ENCODE measurements at places on chromosomes 6 and 20.
A peak's percentile ranks its signal among the peaks of the same experiment; 100 is the strongest.

DNA sequence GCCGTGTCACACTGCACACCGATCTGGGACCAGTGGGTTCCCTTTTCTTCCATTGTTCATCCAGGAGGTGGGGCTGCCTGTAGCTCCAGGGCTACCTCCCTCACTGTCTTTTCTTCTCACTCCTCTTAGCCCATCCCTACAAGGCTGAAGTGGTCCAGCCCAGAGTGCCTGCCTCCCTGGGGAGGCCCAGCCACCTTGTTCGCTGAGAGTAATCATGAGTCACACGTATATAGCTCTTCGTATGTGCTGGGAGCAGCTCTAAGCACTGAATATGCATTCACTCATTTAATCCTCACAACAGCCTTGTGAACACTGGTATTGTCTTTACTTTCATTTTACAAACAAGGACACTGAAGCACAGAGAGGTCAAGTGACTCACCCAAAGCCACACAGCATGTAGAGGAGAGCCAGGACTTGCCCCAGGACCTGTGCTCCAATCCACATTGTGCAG lies 14.7 kb upstream of the CCDC167 start:
- no peak for DNase-seq

DNA sequence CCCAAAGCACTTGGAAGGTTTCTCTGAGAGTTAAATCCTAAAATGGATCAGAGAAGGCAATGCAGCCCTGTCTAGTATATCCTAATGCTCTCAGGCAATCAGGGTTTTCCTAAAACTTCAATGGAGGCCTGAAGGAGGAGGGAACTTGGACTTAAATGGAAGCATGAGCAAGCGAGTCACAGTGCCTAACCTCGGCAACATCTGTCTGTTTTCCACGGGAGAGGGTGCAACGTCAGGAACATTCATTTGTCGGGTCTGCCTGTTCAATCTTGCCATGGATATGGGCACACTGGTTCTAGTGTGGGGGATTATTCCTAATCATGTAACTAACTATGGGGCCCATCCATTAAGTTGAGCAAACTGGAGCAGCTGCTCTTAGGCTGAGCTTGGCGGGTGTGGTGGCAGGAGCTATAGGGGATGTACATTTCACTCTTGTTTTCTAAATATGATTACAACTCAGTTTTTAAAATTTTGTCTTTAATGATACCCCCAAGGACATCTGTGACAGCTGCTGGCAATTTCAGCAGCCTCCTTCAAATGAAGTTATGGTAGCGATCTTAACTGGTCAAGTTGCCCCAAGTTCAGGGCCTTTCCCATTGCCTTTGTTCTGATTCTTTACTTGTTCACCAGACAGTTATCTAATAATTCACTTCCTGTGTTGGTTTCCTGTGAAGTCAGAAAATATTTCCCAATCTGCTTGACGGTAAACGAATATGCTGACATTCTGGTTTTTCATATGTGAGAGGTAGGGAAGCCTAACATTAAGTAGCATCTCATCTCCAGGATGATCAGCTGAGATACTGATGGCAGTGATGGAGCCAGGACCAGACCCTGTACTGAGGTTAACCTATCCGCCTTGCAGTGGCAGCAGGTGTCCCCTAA lies 21.6 kb downstream of the DSE start:
- DNase-seq: no peak

DNA sequence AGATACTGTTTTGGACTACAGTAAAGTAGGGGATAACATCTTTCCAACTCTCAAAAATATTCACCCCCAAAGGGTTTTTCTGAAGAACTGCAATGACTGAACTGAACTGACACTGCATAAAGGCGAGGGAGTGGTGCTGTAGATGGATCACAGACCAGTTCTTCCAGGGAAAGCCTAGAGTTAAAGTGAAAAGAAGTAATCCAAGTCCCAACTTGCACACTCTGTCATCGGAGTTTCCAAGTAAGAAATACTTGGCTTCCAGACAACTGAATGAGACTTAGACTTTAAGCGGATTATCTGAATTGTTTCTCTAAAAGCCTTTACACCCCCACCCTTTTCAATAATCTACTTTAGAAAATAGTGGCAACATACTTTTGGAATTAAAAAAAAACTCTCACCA lies 134.1 kb upstream of the PREP start:
- no peak for DNase-seq

DNA sequence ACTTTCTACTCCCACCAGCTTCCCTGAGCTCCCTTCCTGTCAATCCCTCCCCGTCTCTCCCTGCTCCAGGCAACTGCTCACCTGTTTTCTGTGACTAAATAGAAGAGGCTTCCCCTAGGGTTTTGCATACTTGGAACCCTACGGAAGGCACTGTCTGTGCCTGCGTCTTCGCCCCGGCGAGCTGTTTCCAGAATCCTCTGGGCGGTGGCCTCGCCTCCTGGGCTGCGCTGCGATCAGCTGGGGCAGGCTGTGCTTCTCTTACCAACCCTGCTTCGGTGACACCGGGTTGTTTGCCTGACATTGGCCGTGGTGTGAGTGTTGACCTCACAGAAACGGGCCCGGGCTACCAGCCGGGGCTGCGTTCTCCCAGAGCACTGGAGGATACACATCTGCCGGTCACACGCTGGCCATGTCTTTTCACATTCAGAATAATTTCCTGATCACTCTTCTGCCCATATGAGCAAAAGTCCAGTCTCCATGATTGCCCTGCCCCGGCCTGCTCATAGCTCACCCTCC lies 29.4 kb upstream of the CCR6 start:
- DNase-seq: peak; percentile 13

- DNase-seq: no peak
Observed at GRCh38 chr6:35413911-35414310, 38.2 kb upstream of the FANCE start.

DNA sequence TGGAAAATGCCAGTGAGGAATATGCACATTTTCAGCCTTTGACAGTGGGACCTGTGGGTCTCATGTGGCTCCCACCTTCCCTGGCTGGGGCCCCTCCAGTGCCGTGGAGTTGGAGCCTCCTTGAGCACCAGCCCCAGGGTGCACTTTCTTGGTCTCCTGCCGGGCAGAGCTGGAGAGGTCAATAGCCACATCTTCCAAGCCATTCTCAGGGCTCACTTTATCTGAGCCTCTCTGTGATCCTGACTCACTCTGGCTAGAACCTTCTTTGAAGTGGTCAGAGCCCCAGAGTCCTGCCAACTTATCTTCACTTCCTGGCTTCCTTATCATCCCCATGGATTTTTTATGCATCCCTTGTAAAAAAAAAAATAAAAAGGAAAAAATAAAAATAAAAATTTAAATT lies 5.7 kb downstream of the VSX1 start:
- no peak for DNase-seq

DNA sequence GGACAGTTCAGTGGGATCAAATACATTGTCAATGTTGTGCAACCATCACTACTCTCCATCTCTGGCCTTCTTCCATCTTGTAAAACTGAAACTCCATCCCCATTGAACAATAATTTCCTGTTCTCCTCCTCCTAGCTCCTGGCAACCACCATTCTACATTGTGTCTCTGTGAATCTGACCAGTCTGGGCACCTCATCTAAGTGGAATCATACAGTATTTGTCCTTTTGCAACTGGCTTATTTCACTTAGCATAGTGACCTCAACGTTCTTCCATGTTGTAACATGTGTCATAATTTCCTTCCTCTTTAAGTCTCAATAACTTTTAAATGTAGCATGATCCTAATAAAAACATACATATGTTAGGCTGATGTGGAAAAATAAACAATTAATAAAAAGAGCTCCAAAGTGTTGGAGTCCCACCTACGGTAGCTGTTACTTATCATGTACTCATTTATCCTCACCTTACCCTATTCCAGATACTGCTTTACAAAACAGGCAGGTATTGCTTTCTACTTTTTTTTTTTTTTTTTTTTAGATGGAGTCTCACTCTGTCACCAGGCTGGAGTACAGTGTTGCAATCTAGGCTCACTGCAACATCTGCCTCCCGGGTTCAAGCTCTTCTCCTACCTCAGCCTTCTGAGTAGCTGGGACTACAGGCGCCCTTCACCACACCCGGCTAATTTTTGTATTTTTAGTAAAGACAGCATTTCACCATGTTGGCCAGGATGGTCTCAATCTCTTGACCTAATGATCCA lies 91.9 kb downstream of the TNFAIP3 start:
- DNase-seq: no peak

DNA sequence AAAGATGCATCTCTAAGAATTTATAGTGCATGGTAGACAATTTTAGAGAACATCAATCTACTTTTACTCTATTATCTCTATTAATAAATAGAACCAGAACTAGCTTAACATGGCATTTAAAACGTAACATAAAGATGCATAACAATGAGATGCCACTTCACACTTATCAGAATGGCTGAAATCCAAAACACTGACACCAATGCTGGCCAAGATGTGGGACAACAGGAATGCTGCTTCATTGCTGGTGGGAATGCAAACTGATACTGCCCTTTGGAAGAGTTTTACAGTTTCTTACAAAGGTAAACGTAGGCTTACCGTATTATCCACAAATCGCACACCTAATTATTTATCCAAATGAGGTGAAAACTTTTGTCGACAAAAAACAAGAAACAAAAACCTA lies 95.2 kb downstream of the SESN1 start:
- DNase-seq: no peak

DNA sequence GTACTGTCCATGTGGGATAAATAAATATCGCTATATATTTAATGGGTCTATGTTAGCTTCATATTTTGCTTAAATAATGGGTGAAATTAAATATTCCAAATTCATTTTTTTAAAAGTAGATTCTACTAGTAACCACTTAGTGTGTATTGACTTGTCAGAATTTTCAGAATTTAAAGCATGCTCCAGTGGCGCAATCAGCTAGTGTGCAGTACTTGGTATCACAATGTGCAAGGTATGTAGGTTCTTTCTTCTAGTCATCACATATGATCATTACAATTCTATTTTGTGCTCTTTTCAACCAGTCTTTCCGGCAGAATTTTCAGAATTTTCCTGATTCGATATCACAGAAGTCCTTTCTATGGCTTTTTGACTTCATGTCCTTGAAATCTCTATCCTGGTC lies 32.6 kb downstream of the PDE7B start:
- DNase-seq: no peak

DNA sequence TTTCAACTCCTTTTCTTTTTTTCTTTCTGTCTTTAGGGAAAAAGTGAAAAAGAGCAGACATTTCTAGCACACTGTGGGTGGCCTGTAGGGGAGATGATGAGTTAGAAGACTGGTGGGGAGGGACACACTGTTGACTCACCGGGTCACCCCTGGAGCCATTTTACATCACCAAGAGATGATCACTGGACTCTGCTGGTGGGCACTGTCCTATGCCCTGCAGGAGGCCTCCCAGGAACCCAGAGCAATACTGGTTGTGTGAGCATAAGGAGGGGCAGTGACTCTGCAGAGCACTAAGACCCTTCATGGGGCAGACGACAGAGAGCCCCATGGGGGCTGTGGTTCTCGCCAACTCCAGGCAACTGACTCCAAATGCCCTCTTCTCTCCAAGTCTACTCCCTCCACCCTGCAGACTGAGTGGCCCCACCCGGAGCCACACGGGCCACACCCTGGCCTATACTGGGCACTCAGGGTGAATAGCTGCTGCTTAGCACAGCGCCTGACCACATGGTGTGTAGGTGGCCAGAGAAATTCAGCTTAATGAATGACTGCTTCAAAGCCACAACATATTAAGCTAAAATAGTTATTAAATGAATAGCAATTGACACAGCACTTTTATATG lies 177.5 kb downstream of the CDC5L start:
- DNase-seq: no peak

DNA sequence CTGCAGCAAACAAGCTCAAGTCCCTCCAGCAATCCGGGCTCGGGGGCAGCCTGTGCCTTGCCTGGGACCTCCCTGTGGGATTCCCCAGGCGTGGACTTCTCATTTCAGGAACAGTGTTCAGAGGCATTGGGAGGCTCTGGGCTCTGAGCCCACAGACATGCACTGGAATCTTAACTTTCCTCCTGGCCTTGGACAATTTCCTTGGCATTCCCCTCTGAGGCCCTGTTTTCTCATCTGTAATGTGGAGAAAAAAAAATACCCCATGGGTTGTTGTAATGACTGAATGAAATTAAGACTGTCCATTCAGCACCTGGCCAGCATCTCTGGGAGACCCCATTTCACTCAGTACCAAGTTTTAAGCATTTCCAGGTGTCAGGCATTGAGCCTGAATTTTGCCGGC lies 17.6 kb downstream of the BPIFB4 start:
- DNase-seq: no peak

DNA sequence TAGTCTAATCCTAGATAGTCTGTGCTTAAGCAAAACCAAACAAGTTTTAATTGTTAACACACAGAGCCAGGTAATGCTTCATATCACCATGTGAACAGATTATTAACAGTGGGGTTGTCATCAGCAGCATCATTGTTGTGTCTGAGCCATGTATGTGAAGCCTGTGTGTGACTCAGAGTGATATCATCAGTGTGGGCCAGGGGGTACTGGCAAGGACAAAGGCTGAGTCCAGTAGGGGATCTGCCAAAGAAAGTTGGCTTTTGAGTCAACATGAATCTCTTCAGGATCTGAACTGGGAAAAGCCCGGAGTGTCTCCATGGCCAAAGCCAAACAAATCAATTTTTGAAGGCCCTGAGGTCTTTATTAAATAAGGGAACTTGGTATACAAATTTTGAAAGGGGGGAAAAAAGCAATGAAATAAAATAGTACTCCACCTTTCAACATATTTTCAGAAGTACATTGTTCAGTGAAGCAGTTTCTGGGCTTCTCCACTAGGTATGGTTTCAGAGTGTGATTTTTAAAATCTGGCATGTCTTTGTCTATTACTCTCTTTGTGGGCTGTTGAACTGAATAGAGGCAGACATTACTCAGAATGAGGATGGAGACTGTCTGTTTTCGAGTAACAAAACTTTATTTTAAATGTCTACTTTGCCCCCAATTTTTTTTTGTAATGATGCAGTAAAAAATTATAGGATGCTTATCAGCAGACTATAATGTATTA lies 444.2 kb upstream of the JAG1 start:
- no peak for DNase-seq

- DNase-seq: no peak
Observed at GRCh38 chr6:41733360-41733706, 2.1 kb downstream of the TFEB start.

GRCh38 chr6:14147891-14148290 lies 30.3 kb downstream of the CD83 start:
- no peak for DNase-seq

- peak; percentile 17 for DNase-seq
Observed at GRCh38 chr6:93644611-93645010, 225.3 kb upstream of the EPHA7 start.

- no peak for DNase-seq
Observed at GRCh38 chr6:51626391-51626790, 461.0 kb downstream of the PKHD1 start.
